ENCODE measurements at places on chromosomes 13 and 19. TPM values are rescaled to one million over a fixed set of nuclear protein-coding genes. Genes with fewer than 3 reads are reported as not detected.

The STOML3 gene
- total RNA-seq: under 0.01 TPM

The PCID2 gene
- 36.0 TPM for total RNA-seq

The FLT3LG gene
- total RNA-seq: 0.52 TPM

The TMEM86B gene
- total RNA-seq: 0.52 TPM

The THSD1 gene
- total RNA-seq: 26.6 TPM

The ZIK1 gene
- total RNA-seq: 10.4 TPM

The GFY gene
- not detected for total RNA-seq

The ZNF560 gene
- 0.52 TPM for total RNA-seq

The ZNF708 gene
- 7.3 TPM for total RNA-seq

The ZNF682 gene
- total RNA-seq: 2.6 TPM

The ZNF160 gene
- 20.9 TPM for total RNA-seq

The SIGLEC10 gene
- 1.6 TPM for total RNA-seq

The CGB8 gene
- total RNA-seq: not detected

The IGFL4 gene
- 3.1 TPM for total RNA-seq

The C1QTNF9B gene
- total RNA-seq: 1.0 TPM
